ENCODE measurements at places on chromosomes 5 and 9.

DNA sequence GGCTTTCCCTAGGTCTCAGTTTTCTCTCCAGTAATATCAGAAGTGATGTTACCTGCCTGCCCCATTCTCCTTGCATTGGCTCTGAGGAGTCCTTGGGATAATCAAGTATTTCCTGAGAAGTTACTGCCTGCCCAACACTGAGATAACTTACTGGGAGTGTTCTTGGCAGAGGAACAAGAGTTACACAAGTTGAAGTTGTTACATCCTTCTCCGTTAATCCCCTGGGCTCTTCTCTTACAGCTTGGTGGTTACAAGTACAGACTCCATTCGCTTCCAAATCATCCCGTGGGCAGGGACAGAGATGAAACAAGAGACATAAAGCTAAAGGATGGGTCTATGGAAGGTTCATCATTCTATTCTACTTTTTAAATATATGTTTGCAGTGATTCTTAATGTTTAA is 74.1 kb upstream of the SAP30L start:
- DNase-seq: no peak

GRCh38 chr5:52895075-52895474 is 94.1 kb upstream of the ITGA2 start:
- DNase-seq: no peak

- DNase-seq: no peak
These were observed 487.0 kb upstream of the TNC start for GRCh38 chr9:115604831-115605483.

- DNase-seq: peak; percentile 16
These were observed 3.0 kb downstream of the N4BP3 start for GRCh38 chr5:178116143-178116885.

GRCh38 chr5:147190331-147190730 is 44.5 kb upstream of the STK32A start:
- no peak for DNase-seq

DNA sequence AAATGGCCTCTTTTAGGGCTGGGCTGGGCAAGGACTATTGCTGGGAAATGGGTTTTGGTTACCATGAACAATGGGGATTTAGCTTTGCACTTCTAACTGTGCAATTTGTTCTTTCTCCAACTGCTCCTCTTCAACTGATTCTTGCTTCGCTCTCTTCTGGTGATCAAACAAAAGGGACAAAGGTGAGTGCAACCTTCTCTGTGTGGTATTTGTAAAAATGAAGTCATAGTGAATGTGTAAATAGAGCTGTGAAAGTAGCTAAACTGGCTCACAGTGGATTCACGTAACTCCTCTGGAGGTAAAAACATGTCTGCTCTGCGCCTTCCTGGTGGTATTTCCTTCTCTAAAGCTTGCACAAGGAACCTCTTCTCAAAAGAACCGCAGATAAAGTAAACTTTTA is 20.9 kb upstream of the SPINK14 start:
- no peak for DNase-seq

- peak; percentile 86 for DNase-seq
These were observed 14.4 kb downstream of the CPLX2 start for GRCh38 chr5:175885813-175886212.

- DNase-seq: no peak
These were observed 71.0 kb upstream of the GPBP1 start for GRCh38 chr5:57102905-57103255.

- no peak for DNase-seq
These were observed 212.2 kb downstream of the TRIO start for GRCh38 chr5:14355391-14355790.

GRCh38 chr9:77872863-77873262 is 158.7 kb downstream of the GNAQ start:
- DNase-seq: no peak

DNA sequence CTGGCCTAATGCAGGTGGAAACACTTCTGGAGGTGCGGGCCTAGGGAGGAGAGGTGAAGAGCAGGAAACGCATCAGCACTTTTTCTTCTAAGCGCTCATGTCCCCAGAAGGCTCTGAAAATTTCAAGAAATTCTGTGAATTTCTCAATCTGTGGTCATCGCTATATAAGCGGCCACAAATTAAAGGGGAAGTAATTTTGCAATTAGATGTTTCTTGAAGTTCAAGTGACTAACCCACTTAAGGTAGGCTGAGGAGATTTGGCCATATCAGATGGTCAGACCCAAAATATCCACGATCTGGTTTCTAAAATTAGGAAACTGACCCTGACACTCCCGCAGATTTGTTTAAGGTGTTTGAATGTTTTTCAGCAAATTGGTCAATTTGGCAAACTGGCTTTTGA is 16.6 kb upstream of the HMGCR start:
- peak; percentile 77 for DNase-seq

DNA sequence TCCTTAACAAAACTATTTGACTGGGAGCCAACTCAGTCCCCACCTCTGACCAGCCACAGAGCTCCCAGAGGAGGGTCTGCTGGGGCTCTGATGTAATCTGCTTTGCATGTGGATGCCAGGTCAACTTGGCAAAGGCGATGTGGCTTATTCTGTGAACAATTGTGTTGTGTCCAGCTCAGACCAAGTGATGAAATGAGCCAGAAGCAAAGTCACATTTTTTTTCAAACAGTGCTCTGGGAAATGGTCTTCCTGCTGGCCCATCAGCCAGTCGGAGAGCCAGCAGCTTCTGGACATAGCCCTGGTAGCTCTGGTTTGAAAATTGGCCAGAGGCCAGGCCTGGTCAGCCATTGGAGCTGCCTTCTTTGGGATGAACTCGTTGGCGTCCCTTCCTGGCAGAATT is 86.5 kb downstream of the ANGPTL2 start:
- DNase-seq: no peak

DNA sequence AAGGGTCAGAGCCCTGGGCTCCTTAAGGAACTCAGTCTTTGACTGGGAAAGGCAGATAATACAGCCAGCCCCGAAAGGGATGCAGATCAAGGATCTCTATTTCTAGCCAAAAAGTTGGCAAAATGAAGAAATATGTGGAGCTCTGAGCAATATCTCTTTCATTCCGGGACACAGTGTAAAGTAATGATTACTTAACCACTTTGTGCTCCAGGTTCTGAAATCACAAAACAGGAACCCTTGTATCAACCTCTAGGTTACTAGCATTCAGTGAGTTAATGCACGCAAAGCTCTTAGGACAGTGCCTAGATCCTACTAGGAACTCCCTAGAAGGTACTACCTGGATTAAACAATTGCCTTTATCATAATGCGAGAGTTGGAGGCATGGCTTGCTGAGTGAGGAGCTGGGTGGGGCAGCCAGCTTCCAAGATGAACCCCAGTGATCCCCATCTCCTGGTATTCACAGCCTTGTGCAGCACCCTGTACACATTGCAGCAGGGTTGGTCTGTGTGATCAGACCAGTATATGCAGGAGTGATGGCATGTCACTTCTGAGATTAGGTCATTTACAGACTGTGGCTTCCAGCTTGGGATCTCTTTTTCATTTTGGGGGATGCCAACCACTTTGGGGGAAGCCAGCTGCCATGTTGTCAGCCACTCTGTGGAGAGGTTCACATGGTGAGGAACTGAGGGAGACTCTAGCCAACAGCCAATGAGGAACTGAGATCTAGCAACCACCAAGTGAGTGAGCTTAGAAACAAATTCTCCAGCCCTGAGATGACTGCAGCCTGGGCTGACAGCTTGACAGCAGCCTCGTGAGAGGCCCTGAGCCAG is 103.1 kb upstream of the SLC44A1 start:
- DNase-seq: no peak

DNA sequence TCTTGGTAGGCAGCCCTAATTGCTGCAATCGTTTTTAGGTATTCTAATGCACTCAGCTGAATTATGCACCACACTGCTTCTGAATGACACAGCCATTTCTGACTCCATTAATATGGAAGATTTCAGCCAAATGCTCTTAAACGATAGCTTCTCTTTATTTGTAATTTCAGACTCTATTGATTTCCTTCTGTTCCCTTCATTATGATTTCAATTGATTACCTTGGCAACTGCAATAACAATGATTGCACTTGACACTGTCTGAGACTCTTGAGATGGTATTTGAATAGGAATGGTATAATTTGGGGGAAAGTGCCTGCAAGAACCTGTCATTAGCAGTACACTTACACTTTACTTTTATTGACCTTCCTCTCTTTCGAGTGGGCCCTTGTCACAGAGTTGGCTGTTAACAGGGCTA is 296.1 kb upstream of the DMAC1 start:
- no peak for DNase-seq

- DNase-seq: no peak
These were observed 176.1 kb downstream of the ATPSCKMT start for GRCh38 chr5:10073441-10074104.

DNA sequence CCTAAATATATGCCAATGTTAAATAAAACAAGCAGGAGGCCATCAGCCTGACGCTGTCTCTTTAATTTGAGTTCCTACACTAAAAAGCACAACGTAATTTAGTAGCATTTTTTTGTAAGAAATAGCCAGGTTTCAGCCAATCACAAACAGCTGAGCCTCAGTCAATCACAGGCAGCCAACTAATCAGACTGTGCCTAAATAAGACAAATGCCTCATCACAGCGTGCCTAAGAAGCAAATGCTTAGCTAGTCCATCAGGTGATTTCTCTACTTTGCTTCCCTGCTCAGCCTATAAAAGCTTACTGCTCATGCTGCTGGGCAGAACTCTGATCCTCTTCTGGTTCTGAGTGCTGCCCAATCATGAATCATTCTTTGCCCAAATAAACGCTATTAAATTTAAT is 38.3 kb upstream of the RORB start:
- DNase-seq: no peak

DNA sequence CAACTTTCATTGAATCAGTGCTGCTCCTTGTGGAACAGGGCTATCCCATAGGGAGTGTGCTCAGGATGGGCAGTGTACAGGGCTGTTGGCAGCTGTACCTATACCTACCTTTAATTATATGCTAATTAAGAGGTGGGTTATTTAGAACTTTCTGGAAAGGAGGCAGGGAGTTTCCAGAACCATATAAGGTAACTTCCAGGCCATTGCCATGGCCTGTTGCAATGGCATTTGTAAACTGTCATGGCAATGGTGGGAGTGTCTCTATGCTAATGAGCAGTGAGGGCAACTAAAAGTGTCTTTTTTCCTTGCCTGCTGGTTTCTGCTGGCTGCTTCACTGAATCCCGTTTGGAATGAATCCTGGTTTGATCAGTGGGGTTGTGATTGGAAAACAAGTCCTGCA is 2.3 kb upstream of the ARHGAP26 start:
- no peak for DNase-seq

DNA sequence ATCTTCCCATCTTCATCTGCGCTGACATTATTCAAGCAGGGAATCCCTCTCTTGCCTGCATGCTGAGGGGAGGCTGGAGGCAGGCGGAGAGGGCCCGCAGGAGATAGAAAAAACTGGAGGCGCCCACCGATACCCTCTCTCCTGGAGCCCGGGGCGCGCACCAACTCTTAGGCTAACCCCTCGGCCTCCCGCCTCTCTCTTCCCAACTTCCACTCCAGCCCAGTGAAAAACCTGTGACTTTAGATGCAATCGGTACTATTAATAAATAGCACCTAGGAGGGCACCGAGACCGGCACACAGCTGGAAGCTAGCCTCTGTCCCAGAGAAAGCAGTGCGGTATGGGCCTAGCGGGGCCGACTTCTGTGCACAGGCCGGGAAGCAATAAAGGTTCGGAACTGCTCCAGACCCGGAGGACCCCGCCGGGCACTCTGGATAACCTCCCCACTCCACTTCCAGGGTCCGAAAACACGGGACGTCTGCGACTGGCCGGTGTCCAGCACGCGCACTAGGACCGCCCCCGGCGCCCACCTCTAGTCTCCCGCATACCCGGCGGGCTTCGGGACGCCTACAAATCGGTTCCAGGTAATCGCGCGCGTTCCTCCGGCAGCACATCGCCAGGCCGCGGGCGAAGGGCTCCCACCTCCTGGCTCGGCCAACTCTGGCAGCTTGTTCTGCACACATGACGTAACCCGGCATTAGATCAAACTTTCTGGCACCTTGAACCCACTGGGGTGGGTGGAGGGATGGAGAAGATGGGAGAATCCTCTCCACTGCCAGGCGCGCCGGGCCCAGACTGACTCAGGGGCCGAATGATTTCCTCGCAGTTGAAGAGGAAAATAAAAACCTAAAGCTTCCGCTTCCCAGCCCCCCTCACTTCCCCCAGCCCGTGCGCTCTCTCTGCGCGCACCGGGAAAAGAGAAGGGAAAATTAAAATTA is 1.4 kb downstream of the EFNA5 start:
- no peak for DNase-seq

DNA sequence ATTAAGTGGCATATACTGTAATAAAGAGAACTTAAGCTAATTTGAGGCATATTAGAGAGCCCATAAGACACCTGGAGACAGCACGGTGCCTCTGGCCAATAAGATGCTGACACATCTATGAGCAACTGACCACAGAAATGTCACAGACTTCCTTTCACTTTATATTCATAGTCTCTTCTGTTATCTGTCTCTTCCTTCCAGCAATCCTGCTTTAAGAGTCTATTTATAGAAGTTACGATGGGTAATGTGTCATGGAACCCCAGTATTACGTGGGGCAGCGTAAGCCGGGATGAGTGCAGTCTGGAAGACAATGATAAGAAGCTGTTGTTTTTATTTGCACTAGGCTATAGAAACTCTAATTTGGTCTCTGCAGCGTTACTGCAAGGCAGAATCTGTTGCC is 136.8 kb downstream of the CFAP90 start:
- DNase-seq: no peak

DNA sequence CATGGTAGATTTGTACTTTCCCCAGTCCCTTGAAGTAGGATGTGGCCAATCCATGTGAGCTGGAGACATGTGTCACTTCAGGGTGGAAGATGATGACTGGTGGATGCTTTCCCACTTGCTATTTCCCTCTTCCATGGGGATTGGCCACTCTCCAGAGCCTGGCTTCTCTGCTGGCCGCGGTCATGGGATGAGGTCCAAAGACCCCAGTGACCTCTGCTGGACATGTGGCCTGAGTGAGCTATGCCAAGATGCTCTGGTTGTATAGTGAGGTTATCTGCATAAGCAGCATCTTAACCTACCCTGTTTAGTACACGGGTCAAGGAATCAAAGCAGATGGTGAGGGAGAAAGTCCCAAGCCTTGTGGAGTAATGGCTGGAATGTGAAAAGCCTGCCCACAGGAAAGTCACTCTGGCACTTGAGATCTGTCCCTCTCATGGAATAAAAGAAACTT is 47.1 kb downstream of the SH3PXD2B start:
- no peak for DNase-seq
